Activated T-cell treated with anti-CD3 and anti-CD28 coated beads, Interleukin-2, amount 50 U/mL, for 72 hours (primary cell): ENCODE measurements at places on chromosomes 16 and 17.

DNA sequence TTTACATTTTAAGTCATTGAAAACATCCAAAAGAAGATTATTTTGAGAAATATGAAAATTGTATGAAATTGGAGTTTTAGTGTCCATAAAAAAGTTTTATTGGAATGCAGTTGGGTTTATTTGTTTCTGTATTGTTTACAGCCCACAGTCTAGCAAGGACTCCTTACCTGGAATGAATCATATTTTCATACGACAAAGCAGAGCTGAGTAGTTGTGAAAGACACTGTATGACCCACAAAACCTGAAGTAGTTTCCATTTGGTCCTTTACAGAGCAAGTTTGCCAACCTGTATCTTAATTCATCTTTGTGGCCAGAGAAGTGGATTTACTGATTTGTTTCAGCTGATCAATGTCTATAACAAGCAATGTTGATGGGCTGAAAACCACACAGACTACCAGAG lies 10.3 kb downstream of the CCL18 start:
- DNase-seq: no peak

DNA sequence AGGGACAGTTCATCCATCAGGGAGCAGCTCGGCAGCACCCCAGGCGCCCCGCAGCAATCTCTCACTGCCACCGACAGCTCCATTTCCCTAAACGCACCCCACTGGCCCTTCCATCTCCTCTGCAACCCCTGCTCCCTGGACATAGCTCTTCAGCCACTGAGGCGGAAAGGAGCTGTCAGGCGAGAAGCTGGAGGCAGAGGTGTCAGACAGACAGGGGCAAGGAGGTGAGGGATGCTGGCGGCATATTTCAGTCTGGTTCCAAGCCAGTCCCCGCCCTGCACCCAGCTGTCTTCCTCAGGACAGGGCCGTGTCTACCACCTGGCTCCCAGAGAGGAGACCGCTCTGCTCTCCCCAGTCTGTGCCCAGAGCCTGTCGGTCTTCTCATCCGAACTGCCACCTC lies 9.7 kb downstream of the ACLY start:
- DNase-seq: no peak

DNA sequence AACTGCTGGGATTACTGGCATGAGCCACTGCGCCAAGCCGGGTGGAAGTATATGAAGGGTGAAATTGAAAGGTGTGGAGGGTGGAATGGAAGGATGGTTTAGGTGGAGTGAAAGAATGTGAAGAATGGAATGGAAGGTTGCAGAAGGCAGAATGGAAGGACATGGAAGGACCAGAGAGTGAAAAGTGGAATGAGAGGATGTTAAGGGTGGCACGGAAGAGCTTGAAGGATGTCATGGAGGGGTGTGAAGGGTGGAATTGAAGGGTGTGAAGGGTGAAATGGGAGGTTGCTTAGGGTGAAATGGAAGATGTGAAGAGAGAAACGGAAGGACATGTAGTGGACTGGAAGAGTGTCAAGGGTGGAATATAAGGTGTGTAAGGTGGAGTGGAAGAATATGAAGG lies 16.2 kb downstream of the MIS12 start:
- no peak for DNase-seq

- DNase-seq: no peak
These were observed 18.8 kb downstream of the LGALS3BP start for GRCh38 chr17:78960928-78961327.

- DNase-seq: no peak
These were observed 48.0 kb downstream of the N4BP1 start for GRCh38 chr16:48561960-48562393.

DNA sequence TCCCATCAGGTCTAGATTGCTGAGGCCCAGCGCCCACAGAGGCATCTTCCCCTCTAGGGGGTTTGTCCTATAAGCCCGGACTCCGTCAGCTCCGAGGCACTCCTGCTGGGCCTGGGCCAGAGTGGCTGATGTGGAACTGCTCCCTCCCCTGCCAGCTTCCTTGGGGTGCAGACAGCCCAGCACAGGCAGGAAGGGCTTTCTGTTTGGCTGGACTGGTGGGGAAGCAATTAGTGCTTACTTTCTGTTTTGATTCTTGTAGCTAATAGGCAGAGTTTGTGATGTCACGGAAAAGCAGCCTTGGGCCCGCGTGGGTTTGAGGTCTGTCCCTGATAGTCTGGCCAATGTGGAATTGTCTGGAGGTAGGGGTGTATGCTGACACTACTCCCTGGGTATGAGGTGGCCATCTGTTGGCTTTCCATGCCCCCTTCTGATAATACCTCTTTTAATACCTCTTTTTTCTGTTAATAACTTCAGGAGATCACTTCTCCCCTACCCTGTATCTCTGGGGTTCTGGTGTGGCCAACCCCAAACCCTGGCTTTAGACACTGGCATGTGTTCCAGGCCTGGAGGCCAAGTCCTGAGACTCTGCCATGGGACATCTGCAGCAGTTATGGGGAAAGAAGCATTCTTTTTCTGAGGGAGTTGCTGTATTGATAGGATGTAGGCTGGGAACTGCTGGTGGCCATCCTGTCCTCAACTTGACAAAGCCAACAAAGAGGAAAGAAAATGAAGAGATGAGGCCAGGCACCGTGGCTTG lies 190.9 kb downstream of the RAB11FIP4 start:
- DNase-seq: no peak

DNA sequence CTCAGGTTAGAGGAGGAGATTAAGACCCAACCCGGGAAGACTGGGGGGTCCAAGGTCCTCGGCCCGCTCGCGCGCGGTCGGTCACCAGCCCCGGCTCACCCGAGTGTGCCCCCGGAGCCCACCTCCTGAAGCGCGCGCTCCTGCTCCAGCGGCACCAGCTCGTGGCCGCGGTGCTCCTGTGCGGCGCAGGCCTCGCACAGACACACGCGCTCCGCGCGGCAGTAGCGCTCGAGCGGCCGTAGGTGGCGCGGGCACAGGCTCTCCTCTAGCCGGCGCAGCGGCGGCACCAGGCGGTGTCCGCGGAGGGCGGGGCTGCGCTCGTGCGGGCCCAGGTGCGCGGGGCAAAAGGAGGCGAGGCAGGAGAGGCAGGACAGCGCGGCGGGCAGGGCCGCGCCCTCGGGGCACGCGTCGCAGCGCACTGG lies 618 bp downstream of the TRIM47 start:
- peak; percentile 83 for DNase-seq

- no peak for DNase-seq
These were observed 36.6 kb upstream of the RBFOX3 start for GRCh38 chr17:79647456-79647915.

- peak; percentile 95 for DNase-seq
These were observed at the start of the genes CCDC137 and OXLD1 for GRCh38 chr17:81666342-81667191. CCDC137 (plus strand) TSS chr17:81666737; CDS start chr17:81666767, 30 bp downstream. OXLD1 (minus strand) TSS chr17:81666605; CDS start chr17:81666577, 28 bp downstream.

GRCh38 chr16:20393801-20394577 lies 10.5 kb downstream of the PDILT start:
- no peak for DNase-seq

DNA sequence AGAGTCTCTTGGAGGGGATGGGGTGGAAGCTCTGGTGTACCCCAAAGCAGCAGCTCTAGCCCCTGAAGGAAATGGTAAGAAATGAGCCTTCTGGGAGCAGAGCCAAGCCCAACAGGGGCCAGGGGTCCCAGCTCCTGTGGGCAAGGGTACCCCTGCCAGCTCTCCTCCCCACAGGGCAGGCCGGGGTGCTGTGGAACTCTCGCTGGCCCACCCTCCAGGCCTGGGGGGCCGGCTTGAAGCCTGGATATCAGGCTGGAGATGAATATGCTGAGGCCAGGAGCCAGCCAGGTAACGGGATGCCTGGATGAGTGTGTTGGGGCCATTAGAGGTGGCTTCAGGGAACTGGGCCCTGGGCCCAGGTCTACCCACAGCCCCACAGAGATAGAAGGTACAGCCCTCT lies 12.2 kb upstream of the CLDN9 start:
- DNase-seq: no peak

GRCh38 chr17:9905902-9906301 lies 831 bp upstream of the RCVRN start:
- peak; percentile 18 for DNase-seq

GRCh38 chr16:1309888-1310831 lies 724 bp downstream of the UBE2I start:
- peak; percentile 75 for DNase-seq

DNA sequence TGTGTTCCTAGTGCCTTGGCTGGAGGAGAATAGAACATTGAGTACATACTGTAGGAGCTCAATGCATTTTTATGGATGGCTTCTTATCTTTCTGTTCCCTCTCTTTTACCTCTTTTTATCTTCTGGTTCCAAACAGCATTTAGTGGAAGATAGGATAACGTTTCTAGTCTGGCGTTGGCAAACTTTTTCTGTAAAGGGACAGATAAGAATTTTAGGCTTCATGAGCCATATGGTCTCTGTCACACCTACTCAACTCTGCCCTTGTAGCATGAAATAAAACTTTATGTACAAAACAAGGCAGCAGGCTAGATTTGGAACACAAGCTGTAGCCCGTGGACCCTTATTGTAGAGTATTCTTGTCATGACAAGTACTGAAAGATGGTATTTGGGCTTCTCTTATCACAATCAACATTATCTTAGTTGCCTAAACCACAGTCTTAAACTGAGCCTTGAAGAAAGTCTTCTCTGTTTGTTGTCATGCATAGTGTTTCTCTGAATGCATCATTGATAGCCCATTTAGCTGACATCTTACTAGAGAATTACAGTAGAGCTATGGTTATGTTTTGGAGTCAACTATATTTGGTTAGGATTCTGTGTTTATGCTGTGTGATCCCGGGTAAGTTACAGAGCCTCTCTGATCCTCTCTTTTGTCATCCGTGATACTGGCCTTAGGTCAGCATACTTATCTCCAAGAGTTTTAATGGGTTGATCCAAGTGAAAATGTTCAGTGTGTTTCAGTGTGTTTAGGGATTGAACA lies 80.2 kb downstream of the HS3ST4 start:
- no peak for DNase-seq

GRCh38 chr17:8152112-8152775 lies at the start of gene PER1:
PER1 (minus strand) TSS chr17:8152404; CDS start chr17:8150706, 1,698 bp downstream.
- peak; percentile 94 for DNase-seq

DNA sequence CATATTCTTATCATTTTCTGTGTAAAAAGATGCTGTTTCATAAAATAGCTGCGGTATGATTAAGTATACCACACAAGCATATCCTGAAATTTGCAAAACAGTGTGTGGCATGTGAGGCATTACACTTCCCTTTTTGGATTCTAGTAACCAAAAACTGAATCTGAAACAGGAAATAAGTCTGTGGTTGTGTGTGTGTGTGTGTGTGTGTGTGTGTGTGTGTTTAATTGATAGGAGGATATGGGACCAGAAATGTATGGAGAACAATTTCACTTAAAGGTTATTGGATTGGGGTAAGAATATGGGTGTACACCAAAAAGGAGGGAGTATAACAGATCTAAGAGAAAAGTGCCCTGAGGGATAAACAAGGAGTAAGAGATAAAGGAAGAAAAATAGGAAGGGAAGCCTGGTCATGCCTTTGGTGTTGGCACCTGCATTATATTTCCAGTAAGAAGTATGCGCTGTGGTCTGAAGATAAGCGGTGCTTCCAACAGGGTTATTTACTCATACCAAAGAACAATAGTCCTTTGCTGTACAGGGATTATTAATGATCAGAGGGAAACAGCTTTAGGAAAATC lies 4.0 kb downstream of the LYRM1 start:
- DNase-seq: no peak

DNA sequence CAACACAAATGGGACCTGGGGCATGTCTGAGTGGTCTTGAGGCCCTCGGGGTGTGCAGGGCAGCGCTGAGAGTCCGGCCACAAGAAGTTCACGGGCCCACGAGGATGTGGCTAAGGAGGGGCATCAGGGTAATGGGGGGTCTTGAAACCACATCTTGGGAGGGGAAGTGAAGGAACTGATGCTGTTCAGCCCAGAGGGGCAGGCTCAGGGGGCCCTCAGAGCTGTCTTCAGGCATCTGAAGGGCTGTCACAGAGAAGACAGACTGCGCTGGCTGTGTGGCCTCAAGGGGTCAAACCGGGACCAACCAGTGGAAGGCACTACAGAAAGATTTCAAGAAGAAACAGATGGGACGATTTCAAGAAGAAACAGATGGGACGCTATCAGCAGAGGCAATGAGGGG lies 45.1 kb downstream of the ZNF423 start:
- no peak for DNase-seq

- no peak for DNase-seq
These were observed 11.4 kb downstream of the NDUFAF8 start for GRCh38 chr17:81250286-81251093.
